ENCODE measurements at places on chromosomes 5 and 9.

DNA sequence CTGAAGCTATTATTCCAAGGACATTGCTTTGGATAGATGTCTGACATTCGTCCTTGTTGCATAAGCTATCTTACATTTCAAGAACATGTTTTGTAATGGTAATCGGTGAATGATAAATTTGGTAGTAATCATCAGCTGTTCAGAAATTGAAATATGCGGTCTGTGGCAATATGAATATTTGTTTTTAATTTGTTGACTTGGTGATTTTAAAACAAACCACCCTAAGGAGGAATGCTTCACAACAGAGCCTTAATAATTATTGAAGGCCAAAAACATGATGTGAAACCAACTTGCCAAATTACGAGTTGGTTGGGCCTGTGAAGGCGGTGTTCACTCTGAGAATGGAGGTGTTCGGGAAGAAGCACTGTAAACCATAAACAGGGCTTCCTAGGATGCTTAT lies 149.7 kb upstream of the TUT7 start:
- no peak for DNase-seq

DNA sequence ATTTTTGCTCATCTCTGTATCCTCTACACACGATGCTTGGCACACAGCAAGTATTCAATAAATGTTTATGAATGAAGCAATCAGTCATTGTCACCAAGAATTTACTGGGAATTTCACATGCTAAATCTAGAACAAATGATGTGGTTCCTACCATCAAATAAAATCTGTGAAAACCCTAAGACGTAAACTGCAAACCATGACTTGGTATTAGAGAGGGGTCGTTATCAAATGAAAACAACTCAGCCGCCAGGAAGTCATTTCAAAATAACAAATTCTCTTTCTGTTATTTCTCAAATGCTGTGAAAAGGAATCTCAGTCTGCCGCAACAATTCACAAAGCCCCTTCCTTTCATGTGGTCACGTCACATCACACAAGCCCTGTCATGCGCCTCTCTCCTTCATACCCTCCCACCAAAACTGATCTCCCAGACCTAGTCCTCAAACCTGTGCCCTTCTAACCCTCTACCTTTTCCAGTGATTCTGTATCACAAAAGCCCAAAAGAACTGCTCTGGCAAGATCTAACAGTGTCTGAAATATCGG lies 173.6 kb downstream of the DEPDC1B start:
- DNase-seq: no peak

GRCh38 chr5:109959652-109960051 lies 269.9 kb downstream of the MAN2A1 start:
- DNase-seq: no peak

GRCh38 chr9:101468116-101468515 lies 32.5 kb upstream of the ALDOB start:
- DNase-seq: no peak

DNA sequence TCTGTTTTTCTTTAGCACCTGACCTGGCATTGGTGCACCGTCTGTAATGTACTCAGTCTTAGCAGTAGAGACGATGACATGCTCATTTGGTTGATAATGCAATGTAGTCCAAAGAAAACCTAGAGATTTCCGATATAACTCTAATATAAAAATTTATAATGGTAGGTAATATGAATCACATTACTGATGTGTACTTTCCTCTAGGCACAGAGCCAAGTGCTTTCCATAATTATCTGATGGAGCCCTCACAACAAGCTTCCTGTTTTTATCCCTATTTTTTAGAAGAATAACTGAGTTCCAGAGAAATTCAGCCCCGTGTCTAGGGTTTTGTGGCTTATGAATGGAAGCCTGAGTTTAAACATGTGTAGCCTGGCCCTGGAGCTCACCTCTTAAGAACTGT lies 53.7 kb downstream of the KDM4C start:
- no peak for DNase-seq

Data from spinal cord (tissue), 10 donors.